ENCODE measurements at places on chromosomes 6 and 20. TPM values are rescaled to one million over a fixed set of nuclear protein-coding genes. Genes with fewer than 3 reads are reported as not detected.

Gene UBE2J1
- 23.1 TPM for total RNA-seq

Gene BNIP5
- not detected for total RNA-seq

Gene GOPC
- 37.3 TPM for total RNA-seq

Gene SDCBP2
- 2.3 TPM for total RNA-seq

GRCh38 chr6:84278321-84278998, 51.0 kb upstream of the CEP162 start:
- DNase-seq: peak; percentile 9

GRCh38 chr6:20839630-20840029, 305.4 kb downstream of the CDKAL1 start:
- no peak for DNase-seq

GRCh38 chr6:33746036-33746600, 587 bp downstream of the IP6K3 start:
- no peak for DNase-seq

DNA sequence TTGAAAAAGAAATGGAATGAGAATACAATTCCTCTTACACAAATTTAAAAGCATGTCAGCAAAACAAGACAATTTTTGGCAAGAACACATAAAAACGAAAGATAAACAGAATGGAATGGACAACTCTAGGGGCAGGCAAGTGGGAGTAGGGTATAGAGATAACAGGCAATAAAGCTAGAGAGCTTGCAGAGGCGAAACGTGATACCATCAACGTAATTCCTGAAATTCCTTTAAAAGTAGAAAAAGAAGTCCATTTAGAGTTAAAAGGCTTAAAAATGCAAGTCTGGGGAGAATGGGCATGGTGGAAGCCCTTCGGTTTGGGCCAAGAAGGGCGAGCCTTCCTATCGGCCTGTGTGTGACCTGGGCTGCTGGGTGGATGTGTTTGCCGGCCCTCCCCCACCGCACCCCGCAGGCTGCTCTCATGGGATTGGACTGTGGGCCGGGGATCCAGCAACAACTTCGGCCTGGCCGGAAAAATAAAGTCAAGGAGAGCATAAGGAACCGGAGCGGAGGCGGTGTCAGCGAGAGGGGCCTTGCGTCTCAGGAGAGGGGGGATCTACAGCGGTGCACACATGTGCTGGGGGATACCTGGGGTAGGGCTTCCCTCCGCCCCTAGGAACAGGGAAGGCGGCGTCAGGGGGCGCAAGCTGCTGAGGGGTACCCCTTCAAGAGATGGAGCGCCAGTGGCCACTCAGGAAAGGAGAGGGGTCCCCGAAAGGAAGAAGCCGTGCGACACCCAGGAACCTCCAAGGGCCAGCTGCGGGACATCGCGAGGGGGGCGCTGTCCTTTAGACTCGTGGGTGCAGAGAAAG, 4.1 kb downstream of the TMEM239 start:
- DNase-seq: peak; percentile 86

DNA sequence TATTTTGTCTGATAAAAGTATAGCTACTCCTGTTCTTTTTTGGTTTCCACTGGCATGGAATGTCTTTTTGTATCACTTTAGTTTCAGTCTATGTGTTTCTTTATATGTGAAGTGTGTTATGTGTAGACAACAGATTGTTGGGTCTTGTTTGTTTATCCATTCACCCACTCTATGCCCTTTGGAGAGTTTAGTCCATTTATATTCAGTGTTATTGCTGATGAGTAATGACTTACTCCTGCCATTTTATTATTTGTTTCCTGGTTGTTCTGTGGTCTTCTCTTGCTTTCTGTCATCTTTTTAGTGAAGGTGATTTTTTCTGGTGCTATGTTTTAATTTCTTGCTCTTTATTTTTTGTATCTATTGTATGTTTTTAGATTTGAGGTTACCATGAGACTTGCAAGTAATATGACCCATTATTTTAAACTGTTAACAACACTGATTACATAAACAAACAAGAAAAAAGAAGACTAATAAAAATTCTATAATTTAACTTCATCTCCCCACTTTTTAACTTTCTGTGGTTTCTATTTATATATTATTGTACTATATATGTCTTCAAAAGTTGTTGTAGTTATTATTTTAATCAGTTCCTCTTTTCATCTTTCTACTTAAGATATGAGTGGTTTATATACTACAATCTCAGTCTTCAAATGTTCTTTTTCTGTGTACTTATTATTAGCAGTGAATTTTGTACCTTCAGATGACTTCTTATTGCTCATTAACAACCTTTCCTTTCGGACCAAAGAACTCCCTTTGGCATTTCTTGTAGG, 323.4 kb downstream of the BTBD9 start:
- no peak for DNase-seq

DNA sequence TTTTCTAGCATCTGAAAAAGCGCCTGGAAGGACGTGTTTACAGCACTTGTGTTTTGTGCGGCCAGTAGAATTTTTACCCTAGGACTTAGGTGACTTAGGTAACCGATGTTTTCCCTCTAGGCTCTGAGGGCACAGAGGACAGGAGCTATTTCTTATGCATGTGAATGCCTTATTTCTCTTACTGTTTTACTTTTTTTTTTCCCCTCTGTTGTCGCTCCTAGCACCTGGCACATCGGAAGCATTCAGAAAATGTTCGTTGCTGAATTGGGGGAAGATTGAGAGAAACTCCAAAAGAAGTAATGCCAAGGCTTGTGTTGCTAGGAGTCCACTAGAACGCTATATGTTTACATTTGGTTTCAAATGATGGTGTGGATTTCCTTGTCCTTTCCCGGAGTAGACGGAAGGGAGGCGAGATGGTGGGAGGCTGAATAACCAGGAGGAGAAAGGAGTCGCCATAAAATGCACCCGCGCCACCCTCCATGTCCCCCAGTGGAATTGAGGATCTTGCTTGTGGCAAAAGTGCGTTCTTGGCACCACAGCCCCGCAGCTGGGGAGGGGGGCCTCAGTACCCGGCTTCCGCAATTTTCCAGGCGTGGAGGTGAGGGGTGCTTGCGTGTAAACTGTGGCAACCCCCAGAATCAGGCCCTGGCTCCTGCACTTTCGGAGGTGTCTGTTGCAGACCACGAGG, 6.9 kb downstream of the OLIG3 start:
- DNase-seq: no peak

GRCh38 chr6:153043719-153044118, 41.2 kb upstream of the MTRF1L start:
- DNase-seq: no peak

DNA sequence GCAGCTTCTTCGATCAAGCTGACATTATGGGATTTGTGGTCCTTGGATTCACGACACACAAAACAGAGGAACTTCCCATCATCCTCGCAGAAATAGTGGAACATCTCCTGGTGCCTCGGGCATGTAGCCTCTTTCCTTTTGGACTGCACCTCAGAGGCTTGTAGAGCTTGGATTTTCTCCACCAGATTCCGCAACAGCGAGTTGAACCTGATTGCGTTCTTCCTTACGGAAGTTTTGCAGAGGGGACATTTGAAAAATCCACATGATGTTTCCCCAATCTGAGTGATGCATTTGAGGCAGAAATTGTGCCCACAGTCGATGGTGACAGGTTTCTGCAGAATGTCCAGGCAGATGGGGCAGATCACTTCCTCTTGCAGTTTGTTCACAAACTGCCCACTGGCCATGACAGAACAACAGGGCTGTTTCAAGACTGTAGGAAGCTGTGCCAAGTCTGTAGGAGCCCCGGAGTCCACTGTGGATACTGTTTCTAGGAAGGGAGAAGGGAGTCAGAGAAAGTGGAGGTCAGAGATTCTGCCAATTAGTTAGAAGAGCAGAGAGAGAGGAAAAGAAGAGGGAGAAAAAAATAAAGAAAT, 392 bp downstream of the TRIM31 start:
- DNase-seq: no peak

DNA sequence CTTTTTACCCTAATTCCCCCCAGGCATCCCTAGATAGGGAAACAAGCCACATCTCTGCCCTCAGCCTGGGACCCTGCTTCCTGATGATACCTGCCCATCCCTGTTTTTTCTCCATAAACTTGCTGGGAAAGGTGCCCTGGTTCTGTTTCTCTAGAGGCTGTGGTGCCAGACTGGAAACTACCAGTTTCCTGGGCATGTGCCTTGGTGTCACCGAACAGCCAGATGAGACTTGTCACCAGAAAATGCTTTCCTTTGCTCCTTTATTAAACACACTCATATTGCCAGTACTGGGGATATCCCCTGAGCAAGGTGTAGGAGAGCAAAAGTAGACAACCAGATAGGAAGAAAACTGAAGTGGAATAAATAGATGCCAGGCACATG, 16.8 kb downstream of the SRSF3 start:
- DNase-seq: no peak

DNA sequence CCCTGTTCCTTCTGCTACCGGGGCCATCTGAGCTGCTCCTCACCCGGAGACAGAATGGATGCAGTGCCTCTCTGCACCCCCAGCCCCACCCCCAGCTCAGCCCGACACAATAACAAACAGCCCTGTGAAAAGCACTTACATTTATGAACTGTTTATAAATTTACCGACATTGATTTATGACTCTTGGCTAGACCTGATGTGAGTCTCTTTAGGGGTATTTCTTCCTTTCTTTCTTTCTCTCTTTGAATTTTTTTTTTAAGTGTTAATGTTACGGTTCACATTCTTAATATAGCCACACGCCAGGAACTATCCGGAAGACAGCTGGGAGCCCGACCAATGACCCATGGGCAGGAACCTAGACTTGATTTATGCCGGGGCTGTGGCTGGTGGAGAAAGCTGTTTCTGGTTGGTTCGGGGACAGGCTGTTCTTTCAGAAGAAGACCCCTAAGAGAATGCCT, 266.3 kb downstream of the CDC5L start:
- peak; percentile 74 for DNase-seq

GRCh38 chr6:15090145-15090579, 155.7 kb upstream of the JARID2 start:
- DNase-seq: peak; percentile 11

DNA sequence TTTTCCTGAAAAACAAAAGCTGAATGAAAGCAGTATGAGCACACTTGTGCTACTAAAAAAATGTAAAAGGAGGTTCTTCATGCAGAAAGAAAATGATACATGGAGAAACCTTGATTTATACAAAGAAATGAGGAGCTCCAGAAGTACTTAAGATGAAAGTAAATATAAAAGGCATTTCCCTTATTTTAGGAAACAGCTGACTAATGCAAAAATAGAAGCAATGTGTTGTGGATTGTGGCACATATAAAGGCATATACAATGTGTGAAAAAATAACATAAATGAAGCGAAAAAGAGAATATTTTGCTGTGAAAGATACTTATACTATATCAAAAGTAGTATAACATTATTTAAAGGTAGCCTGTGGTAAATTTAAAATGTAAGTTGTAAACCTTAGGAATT, 41.2 kb upstream of the PHIP start:
- DNase-seq: no peak

DNA sequence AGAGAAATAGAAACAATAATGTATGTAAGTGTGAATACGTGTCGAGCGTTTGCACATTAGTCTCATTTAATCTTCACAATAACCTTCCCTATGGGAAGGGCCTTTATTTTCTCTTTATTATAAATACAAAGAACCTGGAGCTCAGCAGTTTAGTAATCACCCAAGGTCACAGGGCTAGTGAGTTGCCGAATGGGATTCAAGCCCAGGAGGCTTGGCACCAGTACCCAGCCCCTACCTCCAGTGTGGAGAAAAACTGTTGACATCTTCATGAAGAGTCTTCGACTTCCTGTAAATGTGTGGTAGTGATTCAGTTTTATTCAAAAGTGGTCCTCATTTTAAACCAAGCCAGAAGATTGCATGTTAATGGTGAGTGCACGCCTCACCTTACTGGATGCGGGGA, 162.8 kb downstream of the SCML4 start:
- DNase-seq: no peak

DNA sequence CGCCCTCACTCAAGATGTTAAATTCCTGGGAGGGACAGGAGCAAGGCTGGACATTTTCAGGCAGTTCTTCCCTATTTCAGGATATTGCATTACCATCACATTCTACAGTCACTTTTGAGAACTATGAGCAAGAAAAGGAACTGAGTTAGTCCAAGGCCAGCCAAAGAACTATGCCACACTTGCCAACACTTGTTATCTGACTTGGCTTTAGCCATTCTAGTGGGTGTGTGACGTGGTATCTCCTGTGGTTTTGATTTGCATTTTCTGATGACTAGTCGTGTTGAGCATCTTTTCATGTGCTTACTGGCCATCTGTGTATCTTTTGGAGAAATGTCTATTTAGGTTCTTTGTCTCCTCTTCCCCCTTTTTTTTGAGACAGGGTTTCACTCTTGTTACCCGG, 12.0 kb downstream of the XRN2 start:
- DNase-seq: peak; percentile 96

DNA sequence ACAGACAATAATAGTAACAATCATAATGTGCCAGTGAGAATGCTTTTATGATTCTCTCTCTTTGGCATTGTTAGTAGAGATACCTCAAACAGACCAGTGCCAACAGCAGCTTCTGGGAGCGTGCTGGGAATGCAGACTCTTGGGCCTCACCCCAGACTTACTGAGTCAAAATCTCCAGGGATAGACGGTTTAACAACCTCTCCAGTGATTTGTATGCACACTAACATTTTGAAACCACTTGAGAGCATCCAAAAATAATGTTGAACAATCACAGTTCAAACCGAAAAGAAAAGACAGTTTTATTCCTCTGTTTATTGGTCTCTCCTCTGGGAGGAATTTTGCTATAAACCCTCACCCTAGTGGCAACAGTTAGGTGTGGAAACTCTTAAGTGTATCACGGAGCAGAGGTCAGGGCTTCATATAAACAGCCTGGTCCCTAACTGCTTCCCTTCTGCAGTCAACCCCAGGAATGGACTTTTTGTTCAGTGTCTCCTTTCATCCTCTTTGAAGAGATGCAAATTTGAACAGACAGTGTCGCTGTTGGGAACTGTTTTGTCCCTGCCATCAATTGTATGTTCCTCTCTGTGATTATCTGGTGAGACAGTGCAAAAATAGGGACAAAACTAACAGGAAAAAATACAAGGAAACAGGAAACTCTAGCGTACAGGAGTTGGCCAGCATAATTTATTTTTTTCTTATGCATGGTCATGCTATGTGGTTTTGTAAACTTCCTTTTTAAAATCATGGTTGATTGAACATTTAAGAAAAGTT, 162.4 kb upstream of the BTBD3 start:
- peak; percentile 50 for DNase-seq
